Mesothelial cell of epicardium (in vitro differentiated cells): ENCODE measurements at places on chromosomes 2 and 18.

- DNase-seq, result no peak
Observed at GRCh38 chr2:130371723-130372054, 15.8 kb downstream of the PTPN18 start.

- no peak for DNase-seq
Observed at GRCh38 chr2:238379096-238379810, 47.5 kb upstream of the ASB1 start.

DNA sequence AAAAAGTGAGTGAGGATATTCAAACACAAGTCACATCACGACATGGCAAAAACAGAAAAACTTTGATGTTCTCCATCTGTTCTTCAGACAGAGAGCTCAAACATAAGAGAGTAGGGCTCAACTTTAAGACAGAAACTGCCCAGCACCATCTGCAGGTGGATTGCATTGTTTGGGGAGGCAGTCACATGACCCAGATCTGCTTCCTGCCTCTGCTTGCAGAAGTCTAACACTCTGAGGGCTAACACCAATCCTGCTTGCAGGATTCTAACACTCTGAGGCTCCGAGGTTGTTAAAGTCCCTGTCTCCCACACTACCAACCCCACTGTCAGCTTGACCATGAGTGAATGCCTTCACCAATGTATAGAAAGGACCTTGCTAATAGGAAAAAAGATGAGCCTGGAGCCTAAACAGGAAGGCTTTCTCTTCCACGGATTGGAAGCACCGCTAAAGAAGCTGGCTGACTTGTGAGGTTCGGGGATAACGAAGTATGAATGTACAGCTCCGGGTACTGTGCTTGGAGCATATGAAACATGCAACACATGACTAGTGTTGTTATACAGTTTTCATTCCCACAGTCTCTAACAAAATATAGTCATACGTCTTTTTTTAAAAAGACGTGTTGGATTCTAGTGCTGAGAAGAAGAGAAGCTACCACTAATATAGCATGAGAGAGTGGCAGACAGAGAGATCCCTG lies 176.6 kb upstream of the CREB1 start:
- DNase-seq, result no peak

- no peak for DNase-seq
Observed at GRCh38 chr2:135931776-135932443, 53.5 kb downstream of the DARS1 start.

DNA sequence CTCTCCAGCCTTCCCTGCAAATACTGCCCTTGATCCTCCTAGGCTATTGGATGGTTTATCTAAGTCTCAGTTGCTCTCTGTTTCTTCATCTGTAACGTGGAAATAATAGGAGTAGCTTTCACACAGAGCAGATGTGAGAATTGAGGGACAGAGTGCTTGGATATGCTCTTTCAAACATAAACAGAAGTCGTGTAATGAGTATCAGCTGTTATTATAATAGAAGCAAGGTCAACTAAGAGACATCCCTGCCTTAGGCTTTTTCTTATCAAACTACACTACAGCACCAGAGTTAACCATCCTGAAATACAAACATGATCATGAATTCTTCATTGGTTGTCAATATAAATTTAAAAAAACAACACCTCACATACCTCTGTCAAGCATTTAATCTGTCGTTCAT lies 138.2 kb downstream of the DOK6 start:
- no peak for DNase-seq

DNA sequence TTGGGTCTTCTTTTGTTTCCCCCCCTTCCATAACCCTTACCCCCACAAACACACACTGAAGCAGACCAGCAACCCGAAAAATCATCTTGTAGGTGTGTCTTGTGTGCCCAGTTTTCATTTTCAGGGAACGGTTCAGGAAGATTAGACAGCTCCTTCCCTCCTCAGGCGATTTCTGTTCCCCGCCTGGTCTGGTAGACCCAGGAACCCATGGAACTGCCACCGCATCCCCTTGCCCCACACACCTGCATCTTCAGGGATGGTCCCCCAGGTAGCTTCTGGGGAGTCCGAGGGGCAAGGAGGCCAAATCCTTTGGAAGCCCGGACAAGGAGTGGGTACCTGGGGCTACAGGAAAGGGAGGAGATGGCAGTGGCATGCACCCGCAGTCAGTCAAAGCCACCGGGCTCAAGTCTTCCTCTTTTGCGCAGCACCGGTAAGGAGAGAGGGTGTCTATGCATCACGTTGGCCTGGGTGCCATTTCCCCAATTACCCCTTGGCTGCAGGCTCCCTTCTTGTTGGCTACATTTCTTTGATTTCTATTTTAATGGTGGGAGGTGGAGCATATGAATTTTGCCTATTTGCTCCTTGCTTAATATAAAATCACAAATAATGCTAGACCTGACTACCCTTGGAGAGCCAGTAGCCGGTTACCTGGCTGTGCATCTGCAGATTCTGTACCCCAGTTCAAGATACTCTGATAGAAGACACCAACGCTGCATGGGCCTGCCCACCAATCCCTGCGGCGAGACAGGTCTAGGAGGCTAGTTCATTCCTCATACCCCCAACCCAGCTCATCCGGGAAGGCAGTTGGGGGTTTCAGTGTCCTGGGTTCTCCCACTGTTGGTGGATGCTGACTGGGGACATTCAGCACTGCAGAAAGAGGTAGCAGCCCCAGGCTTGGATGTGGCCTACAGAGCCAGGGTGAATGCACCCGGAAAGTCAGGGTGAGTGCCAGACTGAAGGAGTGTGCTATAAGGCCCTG lies 30.0 kb upstream of the ATP6V1B1 start:
- DNase-seq, result no peak

GRCh38 chr2:12728221-12728777 lies 11.6 kb downstream of the TRIB2 start:
- no peak for DNase-seq
